Activated T-cell treated with anti-CD3 and anti-CD28 coated beads, Interleukin-2, amount 50 U/mL, for 72 hours (primary cell): ENCODE measurements at places on chromosomes 12 and 14. TPM values are rescaled to one million over a fixed set of nuclear protein-coding genes. Genes with fewer than 3 reads are reported as not detected.

DNA sequence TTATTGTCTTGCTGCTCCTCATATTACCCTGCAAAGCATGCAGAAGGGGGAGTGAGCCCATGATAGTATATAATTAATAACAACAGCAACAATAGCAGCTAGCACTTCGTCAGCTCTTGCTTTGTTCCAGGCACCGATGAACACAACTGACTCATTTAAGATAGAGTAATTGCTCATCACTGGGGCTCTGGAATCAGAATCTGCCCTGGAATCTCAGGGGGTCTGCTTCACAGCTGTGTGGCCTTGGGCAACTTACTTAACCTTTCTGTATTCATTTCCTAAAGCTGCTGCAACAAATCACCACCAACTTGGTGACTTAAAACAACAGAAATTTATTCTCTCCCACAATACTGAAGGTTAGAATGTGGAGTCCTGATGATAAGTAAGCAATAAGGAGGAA, 55.0 kb upstream of the PSMC1 start:
- no peak for DNase-seq
- no peak overlapping the region for H3K27ac ChIP-seq
- H3K27me3 ChIP-seq = peaks cover 12% of the 10 kb centered on the region
- no peaks in the 10 kb centered on the region for H3K4me1 ChIP-seq
- H3K4me3 ChIP-seq = no peak overlapping the region

DNA sequence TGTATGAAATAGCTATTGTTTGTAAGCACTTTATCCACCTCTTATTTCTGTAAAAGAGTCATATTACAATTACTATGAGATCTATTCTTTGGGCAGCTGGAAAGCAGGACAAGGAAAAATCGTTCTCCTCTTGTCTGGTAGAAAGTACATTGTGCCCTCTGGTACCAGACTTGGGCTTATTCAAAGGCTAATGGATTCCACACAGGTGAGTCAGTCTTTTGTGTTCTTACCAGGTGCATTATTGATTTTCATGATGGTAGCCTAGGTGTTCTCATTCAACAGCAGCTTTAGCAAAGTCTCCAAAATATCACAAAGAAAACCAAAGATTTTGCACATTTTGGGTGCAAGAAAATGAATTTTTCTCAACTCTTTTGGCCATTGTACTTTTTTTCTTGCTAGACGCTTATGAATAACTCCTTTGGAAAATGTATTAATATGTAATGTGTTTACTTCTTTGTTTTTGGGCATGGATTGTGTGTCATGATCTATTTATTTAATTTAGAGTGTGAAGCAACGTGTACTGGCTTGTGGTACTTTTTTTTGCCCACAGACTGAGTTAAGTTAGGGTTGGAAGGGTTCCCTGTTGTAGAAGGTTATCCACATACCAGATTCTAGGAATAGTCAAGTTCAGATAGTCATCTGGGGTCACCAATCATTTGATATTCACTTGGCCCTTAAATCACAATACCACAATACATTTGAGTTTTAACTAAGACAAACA, 26.2 kb downstream of the MNAT1 start:
- no peaks in the 10 kb centered on the region for H3K36me3 ChIP-seq
- no peak for DNase-seq
- peaks cover 23% of the 10 kb centered on the region for H3K4me1 ChIP-seq
- H3K4me3 ChIP-seq = no peak overlapping the region
- H3K27ac ChIP-seq = no peak overlapping the region
- peaks cover 11% of the 10 kb centered on the region for H3K27me3 ChIP-seq

GRCh38 chr12:31323391-31324115, 2.4 kb downstream of the SINHCAF start:
- peak; percentile 71 for DNase-seq
- H3K27ac ChIP-seq = peak overlapping the region; percentile 98
- no peaks in the 10 kb centered on the region for H3K27me3 ChIP-seq
- peak overlapping the region; percentile 96 for H3K4me3 ChIP-seq
- peaks cover 12% of the 10 kb centered on the region for H3K36me3 ChIP-seq

The CLEC4C gene
- total RNA-seq = not detected

The VRTN gene
- not detected for total RNA-seq
